ENCODE measurements at places on chromosomes 4 and X.

- no peak for DNase-seq
Measured at GRCh38 chrX:56994375-56995270, 718 bp downstream of the SPIN3 start.

- DNase-seq = no peak
Measured at GRCh38 chrX:15790769-15791290, 546 bp downstream of the ZRSR2 start.

GRCh38 chrX:133781174-133781573 is 204.2 kb downstream of the GPC3 start:
- no peak for DNase-seq

- no peak for DNase-seq
Measured at GRCh38 chr4:97841512-97841911, 301.8 kb downstream of the STPG2 start.

- peak; percentile 25 for DNase-seq
Measured at GRCh38 chrX:47191331-47191730, 2.3 kb upstream of the UBA1 start.

- no peak for DNase-seq
Measured at GRCh38 chrX:119429471-119429870, 30.3 kb downstream of the SLC25A43 start.

All from stimulated activated CD4-positive, alpha-beta T cell treated with anti-CD3 and anti-CD28 coated beads, Interleukin-1b, Interleukin-23, amount 100 ng/mL, for 4 hours (primary cell).